ENCODE measurements at places on chromosomes 3 and 15. TPM values are rescaled to one million over a fixed set of nuclear protein-coding genes. Genes with fewer than 3 reads are reported as not detected.

The AMOTL2 gene
- 201 TPM for total RNA-seq

The MYZAP gene
- total RNA-seq = 13.1 TPM

- no peak for DNase-seq
Observed at GRCh38 chr3:174220775-174221554, 638.2 kb upstream of the NAALADL2 start.

The NLGN1 gene
- 8.0 TPM for total RNA-seq

GRCh38 chr3:112007633-112008032, 8.9 kb downstream of the TAGLN3 start:
- DNase-seq = no peak

- DNase-seq = no peak
Observed at GRCh38 chr3:110069761-110070160, 732.4 kb upstream of the DPPA4 start.

The C2CD4A gene
- total RNA-seq = not detected

The GXYLT2 gene
- 14.8 TPM for total RNA-seq

All from omental fat pad (tissue), 4 donors.